ENCODE measurements at places on chromosomes 5 and 9.

DNA sequence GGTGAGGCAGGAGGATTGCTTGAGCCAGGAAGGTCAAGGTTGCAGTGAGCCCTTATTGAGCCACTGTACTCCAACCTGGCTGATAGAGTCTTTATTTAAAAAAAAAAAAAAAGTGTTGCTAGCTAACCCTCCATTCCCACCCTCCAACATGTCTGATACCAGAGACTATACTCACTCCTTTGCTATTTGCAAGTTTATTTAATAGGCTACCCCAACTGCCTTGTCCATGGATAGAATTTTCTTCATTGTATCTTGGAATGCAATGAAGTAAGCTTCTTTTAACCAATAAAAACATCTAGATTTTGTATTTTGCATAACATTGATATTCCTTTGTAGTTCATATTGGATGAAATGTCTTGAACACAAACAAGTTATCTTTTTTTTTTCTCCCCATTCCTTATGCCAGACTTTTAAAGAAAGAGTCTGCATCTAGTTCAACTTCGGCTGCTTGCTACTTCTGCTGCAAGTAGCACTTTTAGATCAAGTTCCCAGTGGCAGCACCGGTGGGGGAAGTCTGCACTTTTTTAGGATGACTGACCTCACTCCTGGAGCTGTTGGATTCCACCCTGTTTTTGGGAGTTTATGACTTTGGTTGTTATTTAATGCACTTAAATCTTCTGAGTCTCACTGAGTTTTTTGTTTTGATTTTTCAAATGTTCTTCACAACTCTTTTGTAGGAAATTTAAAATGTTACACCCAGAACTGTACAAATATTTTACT is 112.5 kb downstream of the UHRF2 start:
- no peak for DNase-seq

- no peak for DNase-seq
These were observed 59.9 kb downstream of the GRAMD2B start for GRCh38 chr5:126483156-126483555.

DNA sequence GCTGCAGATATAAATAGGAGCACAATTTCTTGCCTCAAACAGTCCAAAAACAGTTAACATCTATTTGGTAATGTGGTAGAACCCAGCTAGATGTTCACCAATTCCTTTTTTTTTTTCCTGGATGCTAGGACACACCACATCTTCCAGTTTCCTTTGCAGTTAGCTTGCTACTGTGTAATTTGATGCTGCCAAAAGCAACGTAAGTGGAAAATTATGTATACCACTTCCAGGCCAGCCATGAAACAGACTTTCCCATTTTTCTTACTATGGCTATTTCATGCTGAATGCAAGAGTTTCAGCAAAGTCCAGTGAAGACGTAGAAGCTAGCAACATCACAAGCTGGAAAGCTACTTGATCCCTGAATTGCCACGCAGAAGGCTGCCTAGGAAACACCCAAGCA is 667.2 kb downstream of the TLE1 start:
- no peak for DNase-seq

- DNase-seq, result no peak
These were observed 13.1 kb upstream of the DCAF12 start for GRCh38 chr9:34139477-34140146.

DNA sequence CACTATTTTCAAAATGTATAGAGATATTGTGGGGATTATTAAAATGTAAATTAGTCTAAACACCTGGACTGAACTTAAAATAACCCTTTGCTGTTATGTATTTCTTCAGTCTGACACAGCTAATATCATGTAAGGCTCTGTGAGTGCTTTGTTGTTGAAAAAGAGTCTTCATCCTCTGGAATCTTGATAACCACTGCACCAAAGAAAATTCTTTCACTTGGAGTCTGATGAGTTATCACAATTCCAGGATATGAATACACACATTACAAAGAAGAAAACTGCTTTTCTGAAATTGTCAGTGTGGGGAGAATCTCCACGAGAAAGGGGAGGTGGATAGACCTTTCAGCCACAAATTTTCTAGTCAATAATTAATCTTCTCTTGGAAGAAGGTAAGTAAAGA is 42.3 kb upstream of the TARS1 start:
- DNase-seq, result no peak

GRCh38 chr5:12023614-12024241 is 119.5 kb upstream of the CTNND2 start:
- DNase-seq, result no peak

- DNase-seq, result peak; percentile 30
These were observed 29.8 kb downstream of the UGCG start for GRCh38 chr9:111926421-111926875.

GRCh38 chr5:91373600-91373999 is 9.5 kb downstream of the ARRDC3 start:
- no peak for DNase-seq

DNA sequence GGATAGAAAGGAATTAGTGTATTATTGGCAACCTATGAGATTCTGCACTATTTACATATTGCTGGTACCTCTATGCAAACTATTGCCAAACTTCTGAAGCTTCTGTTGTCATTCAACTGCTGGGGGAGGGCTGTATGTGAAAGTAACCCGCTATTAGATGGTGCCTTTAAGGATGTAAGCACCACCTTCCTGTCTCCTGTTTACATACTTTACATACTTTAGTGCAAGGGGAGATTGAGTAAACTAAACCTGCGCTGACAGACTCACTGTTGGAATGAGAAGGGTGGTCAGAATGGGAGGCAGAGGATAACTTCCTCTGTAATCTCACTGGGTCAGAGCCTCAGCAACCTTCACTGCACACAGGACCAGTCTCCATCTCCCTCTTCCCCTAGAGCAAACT is 123.8 kb downstream of the NR3C1 start:
- DNase-seq, result no peak

DNA sequence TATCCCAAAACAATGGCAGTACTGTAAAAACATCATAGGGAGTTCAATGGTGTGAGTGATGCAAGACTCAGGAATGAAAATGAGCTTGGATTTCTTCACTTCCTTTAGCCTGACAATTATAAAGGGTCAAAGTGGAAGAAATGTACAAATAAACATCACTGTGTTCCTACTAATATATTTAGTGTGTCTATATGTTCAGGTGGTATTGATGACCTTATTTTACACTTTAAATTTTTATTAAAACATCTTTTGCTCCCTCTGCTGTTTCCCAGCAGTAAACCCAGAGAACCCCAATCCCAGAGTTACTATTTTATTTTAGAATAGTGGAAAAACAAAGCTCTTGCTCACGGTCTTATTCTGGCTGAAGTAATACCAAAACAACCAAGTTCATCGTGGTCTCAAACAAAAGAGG is 2.0 kb downstream of the LOX start:
- DNase-seq, result no peak

- no peak for DNase-seq
These were observed 45.3 kb upstream of the FCN1 start for GRCh38 chr9:134962973-134963364.

- no peak for DNase-seq
These were observed 121.7 kb downstream of the PTTG1 start for GRCh38 chr5:160543395-160543794.

GRCh38 chr5:21931116-21931515 is 922.0 kb downstream of the CDH12 start:
- no peak for DNase-seq

DNA sequence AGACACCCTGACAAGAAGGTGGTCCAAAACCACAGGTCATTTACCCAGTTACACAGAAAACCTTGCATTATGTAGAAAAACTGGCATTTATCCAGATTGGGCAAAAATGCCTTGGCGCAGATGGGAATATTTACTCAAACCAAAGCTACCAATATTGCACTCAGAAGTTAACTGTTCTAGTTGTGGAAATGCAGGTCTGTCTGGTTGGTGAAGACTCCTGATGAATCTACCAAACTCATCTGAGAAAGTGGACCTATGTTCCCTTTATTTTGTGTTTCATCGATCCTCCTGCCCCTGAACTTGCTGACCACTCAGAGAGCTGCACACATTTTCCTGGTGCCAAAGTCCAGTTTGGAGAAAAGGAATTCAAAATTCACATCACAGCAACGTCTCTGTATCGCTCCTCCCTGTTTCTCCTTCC is 85.2 kb upstream of the ALDH1A1 start:
- DNase-seq, result no peak

- no peak for DNase-seq
These were observed 10.4 kb upstream of the SLC34A1 start for GRCh38 chr5:177373806-177374205.

DNA sequence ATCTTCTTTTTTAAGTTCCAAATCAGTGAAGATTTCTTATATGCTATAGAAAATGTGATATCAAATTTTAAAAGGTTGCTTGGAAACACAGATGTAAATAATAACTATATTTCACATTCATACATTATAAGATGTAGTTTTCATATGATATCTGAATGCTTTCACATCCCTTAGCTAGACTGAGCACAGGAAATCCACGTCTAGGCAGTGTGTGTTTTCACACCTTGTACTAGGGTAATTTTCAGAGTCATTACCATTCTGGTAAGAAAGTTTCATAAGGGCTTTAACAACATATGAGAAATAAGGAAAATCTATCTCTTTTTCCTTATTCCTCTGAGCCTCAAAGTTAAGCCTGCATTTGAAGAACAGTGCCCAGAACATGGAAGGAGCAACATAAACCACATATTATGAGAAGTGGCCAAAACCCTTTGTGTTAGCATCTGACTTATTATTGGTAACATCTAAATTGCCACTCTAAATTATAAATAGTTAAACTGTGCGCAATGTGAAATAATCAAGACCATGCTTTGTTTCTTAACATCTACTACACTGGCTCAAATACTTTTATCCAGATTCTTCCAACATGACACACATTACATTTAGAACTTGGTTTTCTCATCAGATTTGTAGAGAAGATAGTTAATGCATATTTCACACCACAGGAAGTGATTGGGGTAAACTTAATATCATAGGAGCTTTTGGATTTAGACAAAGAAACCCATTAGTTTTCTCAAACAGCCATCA is 113.3 kb downstream of the PPP2R2B start:
- no peak for DNase-seq

GRCh38 chr9:105693435-105694189 is 729 bp upstream of the TMEM38B start:
- DNase-seq, result no peak

DNA sequence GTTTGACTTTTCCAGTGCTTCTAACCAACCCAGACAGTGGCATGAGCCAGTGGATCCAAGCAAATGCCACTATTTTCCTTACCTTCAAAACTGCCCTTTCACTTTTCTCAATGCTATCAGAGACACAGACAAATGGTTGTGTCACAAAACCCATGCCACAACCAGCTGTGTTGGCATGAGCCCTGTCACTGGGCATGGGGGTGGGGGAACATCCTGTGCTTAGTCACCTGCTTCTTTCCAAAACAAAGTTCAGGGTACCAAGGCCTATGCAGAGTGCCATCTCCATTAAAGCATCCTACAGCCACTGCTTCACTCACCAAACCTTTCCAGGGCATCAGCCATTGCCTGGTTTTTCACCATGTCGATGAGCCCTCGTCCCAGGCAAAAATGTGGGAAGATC is 30.1 kb downstream of the NIPSNAP3B start:
- no peak for DNase-seq

DNA sequence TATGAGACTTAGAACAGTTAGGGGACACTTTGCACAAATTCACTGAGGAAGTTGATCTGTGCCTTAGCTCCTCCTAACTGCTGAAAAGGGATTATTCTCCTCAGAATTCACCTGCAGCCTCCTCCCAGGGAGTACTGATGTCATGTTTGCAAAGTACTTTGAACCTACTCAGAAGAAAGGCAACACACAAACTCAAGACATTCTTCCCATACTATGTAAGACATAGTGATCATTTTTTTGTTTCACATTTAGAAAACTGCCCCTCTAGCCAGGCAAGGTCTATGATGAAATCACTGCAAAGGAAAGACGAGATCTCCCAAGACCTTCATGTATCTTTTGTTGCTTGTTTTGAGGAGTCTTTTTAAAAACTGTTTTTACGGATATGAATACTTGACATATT is 10.6 kb upstream of the VLDLR start:
- DNase-seq, result no peak

- no peak for DNase-seq
These were observed 52.2 kb downstream of the ZNF366 start for GRCh38 chr5:72454996-72455395.

DNA sequence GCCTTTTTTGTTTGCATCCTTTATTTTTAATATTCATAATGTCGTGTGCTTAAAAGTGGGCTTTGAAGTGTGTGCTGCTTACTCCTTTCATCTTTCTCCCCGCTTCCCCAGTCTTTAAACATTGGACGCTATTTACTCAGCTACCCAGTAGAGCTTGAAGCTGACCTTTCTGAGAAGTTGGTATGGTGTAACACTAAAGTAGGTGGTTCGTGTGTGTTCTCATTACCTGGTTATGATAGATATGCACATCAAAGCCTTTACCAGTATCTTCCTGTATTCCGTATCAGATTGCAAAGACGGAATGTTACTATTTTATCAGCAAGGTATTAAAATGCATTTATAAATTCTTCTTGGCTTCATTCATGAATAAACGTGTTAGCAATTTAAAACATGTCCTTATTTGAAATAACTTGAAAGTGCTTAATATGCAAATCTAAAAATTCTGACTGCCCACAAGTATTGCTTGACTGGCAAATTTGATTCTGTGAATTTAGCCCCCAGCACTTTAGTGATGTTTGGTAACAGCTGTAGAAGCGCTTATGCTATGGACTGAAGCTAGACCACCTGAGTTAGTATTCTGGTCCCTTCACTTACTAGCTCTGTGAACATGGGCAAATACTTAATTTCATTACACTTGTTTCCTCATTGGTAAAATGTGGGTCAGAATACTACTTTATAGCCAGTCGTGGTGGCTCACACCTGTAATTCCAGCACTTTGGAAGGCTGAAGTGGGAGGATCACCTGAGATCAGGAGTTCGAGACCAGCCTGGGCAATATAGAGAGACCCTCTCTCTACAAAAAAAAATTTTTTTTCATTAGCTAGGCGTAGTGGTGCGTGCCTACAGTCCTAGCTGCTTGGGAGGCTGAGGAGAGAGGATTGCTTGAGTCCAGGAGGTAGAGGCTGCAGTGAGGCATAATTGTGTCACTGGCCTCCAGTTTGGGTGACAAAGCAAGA is 1.7 kb downstream of the RRAGA start:
- no peak for DNase-seq

DNA sequence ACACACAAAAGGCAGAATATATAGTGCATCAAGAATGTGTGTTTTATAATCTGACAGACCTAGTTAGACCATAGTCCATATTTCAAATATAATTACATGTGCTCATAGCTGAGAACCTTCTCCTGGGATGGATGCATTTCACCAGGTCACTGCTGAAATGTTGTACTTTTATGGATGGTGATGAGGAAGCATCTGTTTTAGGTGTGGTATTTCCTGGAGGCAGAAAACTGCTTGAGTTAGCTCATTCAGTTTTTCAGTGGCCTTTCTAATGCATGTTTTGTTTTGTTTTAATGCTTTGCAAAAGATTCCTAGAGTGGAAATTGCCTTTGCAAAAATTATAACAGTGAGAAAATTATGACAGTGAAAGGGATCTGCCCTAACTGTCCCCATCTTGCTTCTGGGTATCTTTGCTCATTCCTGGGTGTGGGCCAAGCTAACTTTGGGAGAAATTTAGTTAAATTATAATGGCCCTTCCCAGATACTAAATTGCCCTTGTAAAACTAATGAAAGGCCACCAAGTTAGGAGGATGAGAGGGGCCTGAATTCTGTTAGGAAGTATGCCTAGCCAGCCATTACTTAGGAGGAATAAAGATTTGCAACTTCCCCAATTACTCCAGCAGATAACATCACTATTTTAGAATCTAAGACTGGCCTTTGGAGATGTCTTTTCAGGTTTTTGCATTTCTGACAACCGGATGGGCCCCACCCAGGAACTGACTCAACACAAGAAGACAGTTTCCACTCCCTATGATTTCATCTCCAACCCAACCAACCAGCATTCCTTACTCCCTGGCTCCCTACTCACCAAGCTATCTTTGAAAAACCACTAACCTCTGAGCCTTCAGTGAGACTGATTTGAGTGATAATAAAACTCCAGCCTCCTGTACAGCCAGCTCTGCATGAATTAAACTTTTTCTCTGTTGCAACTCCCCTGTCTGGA is 7.0 kb upstream of the IL12B start:
- no peak for DNase-seq

Measured in stimulated activated CD4-positive, alpha-beta T cell treated with anti-CD3 and anti-CD28 coated beads, Interleukin-12 subunit alpha, Interleukin-12 subunit beta, amount 100 ng/mL, for 4 hours (primary cell).